Occipital lobe (tissue), 3 donors: ENCODE measurements at places on chromosomes 13 and 19.

- DNase-seq: no peak
Measured at GRCh38 chr19:10557603-10558197, 8.1 kb downstream of the KRI1 start.

DNA sequence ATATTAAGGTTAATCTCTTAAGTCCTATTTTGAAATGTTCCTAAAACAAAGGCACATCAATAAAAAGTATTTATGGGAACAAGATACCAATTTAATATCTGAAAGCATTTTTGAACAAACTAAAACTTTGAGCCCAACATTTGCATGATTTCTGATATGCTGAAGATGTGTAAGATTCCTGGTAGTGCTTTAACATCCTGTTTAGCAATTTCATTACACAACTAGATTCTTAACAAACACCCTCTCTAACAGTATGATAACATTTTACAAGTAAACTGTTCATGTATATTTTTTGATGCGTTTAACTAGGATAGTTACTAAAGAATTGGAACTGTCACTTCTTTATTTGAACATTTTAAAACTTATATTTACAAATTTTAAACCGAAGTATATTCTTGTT lies 63.9 kb downstream of the DACH1 start:
- no peak for DNase-seq

- DNase-seq: no peak
Measured at GRCh38 chr19:21838646-21839045, 2.7 kb upstream of the ZNF43 start.

- DNase-seq: no peak
Measured at GRCh38 chr19:56400485-56400884, 3.6 kb upstream of the ZNF583 start.

DNA sequence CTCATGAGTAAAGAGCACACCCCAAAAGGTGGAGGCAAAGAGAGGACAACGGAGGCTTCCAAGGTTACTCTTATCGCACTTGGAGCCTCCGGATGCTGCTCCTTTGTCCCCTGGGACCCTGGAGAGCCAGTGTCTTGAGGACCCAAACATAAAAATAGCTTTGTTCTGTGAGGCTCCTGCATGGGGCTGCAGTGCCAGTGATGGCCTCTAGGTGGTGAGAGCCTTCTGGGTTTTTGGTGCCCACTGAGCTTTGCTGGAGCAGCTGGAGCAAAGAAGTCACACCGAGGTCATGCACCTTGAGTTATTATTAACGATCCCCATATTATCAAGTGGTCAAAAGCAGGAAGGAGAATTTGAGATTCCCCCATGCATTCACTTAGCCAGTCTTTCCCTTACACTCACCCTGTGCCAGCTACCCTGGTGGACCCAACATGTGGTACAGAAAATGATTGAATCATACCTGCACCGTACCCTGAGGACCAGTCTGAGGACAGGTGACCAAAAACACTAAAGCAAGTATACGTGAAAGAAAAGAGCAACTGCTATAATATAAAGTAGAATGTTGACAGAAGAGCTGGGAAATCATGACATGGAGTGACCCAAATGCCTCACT lies 41.5 kb downstream of the ZNF682 start:
- DNase-seq: no peak

DNA sequence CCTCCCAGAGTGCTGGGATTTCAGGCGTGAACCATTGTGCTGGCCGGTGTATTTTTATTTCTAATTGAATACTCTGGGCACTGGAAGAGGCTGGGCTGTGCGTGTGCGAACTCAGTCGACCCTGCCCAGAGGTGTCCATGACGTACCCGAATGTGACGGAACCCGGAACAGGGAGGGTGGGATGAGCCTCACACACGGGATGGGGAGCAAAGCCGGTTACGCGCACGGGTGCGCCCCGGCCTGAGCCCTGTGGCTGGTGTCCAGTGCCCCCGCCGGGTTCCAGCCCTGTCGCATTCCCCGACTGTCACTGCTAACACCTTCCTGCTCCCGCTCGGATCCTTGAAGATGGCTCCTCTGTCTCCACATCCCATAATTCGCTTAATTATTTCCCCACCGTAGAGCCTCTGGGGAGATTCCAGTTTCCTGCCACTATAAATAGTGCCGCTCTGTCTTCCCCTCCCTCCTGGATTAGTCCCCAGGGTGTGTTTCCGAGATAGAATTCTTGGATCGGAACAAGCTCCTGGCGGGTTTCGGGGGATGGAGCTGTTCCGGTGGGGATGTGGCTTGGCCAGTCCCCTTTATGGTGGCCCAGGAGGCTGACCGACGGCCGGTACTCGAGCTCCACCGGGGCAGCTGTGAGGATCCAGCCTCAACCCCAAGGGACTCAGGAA lies 22.0 kb downstream of the SBNO2 start:
- no peak for DNase-seq

DNA sequence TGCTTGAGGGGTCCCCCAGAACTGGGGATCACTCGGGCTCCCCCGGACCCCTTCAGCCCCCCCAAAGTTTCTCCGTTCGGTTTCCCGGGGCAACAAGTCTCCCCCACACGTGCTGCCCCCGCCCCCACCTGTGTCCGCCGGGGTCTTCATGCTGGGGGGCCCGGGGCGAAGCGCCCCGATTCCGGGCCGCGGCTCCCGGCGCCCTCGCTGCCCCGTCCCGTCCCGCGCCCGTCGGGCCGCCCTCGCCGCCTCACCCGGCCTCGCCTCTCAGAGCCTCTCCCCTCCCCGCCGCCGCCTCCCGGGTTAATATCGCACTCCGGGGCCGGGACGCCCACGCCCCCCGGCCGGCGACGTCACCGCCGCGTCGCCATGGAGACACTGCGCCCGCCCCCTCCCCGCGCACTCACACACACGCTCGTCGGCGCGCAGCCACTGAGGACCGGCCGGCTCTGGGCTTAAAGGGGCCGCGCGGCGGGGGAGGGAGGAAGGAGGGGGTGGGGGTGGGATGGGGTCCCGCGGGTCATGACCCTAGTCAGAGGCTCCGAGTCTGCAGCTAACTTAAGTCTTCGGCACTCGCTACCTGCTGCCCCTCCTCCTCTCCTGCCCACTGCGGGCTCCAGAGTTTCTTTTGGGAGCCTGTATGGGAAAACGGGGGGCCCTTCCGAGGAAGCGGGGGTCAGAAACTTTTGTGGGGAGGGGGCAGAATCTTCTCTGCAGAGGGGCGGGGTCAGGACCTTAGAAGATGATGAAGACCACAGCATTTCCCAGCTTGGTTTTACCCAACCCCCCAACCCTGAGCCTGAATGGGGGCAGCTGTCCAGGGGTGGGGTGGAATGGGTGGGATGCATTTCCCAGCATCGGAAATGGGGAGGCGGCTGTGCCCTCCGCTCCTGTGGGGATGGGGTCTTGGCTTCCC lies at the start of gene ERF:
Gene ERF (minus strand): TSS at position 279 of the 916 bp plus-strand sequence. CDS start 129 bp downstream, at position 150.
- peak; percentile 90 for DNase-seq

GRCh38 chr13:51624695-51625345 lies 40.6 kb downstream of the WDFY2 start:
- no peak for DNase-seq

DNA sequence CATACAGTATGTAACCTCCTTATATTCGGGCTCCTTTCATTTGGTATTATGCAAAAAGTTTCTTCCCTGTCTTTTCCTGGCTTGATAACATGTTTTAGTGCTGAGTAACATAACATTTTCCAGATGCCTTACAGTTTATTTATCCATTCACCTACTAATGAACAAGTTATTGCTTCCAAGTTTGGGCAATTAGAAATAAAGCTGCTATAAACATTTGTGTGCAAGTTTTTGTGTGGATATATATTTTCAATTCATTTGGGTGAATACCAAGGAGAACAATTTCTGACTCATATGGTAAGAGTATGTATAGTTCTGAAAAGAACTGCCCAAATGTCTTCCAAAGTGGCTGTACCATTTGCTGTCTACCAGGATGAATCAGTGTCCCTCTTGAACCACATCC lies 360.9 kb downstream of the PCDH17 start:
- DNase-seq: no peak

GRCh38 chr13:53807251-53807834 lies 778.7 kb downstream of the OLFM4 start:
- DNase-seq: no peak

DNA sequence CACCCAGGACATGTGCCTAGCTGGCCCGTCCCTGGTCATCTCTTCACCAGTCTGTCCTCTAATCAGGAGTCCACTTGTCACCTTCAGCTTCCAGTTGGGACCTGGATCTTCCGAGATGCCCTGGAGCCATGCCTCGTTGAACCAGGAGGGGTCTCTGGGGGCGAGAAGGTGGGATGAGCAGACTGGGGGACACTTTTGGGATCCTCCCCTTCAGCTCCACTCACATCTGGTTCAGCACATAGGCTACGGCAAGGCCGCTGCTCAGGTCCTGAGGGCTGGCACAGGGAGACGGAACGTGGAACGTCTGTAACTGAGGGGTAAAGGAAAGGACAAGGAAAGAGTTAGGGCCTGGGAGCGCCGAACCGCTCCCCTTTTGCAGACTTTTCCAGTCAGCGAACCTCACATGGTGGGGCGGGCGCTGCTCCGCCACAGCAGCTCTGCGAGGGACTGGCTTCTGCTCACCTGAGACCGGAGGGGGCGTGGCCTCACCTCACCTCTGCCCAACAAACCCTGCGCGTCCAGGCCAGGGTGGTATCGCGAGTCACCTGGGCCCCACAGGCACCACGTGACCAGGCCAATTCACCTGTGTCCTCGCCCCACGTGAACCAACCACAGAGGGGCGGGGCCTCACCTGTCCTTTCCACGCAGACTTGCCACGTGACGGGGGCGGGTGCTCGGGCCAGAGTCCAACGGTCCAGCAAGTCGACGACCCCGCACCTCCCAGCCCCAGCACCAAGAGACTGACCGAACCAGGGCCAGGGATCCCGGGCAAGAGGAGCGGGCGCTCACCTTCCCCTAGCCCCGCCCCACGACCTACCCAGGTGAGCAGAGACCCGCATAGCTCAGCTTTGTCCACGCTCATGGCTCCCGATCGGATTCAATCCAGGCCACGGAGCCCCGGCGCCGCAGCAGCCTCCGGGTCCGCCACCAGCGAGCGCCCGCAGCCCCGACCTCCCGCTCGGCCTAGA lies at the start of gene HOOK2:
Gene HOOK2 (minus strand): TSS at position 965 of the 968 bp plus-strand sequence. CDS start 103 bp downstream, at position 862.
- DNase-seq: no peak
